ENCODE measurements at places on chromosomes 7 and 10.

DNA sequence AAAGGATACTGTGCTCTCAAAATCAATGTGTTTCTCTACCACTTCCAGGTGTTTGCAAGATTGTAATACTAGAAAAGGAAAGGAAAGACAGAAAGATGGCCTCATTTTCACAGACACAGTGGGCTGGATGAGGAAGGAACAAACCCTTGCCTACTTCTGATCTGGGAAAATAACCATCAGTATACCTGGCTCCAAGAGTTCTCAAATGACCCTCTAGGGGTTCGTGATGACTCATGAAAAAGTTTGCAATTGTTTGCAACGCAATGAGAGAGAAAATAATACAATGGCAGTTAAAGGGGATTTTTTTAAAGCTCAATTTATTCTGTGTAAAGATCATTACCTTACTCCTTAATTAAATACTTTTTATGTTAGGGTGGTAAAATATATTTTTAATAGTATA, 197.6 kb upstream of the INHBA start:
- no peak for DNase-seq

DNA sequence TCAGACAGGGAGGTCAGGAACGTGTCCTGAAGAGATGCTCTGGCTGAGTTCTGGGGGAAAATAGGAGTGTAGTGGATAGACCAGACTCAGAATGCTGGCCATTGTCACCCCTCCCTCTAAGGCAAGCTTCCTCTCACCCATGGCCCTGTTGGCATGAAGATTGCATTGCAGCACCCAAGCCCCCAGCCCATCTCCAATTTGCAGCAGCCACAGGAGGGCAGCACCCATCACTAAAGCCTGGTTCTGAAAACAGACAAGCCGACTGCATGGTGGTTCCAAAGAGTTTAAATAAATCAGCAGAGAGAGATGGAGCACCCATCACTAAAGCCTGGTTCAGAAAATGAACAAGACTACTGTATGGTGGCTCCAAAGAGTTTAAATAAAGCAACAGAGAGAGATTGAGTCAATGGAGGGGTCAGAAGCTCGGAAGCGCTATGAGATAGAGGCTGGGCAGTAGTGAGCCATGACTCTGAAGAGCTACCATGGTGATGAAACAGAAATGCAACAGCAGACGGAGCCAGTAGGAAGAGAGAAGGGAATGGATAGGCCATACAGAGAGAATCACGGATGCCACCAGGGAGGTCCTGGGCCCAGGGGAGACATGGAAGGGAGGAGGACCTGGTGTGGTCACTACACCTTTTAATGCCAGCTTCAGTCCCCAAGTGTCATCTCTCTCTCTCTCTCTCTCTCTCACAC, 237.9 kb upstream of the MYO3A start:
- no peak for DNase-seq

DNA sequence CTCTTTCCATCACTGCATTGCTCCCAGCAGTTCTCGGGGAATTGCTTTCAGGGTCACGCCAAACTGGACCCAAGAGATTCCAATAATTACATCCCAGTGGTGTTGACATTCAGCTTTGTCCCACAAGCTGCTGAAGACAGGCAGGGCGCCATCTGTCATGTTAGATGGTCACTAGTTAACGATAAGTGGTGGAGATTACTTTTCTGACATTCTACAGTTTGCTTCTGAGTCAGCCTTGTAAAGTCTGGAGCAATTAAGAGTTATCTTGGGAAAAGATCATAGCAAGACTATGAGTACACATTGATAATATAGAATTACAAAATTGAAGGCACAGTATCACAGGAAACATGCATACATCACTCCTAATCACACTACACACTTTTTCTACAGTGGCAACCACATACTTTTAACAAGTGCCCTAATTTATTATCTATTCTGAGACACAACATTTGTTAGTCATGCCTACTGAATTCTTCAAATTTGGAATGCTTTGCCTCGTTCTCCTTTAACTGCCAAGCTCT, 41.9 kb downstream of the SEMA3C start:
- DNase-seq: no peak

GRCh38 chr7:26279405-26279804, 12.3 kb upstream of the SNX10 start:
- no peak for DNase-seq

DNA sequence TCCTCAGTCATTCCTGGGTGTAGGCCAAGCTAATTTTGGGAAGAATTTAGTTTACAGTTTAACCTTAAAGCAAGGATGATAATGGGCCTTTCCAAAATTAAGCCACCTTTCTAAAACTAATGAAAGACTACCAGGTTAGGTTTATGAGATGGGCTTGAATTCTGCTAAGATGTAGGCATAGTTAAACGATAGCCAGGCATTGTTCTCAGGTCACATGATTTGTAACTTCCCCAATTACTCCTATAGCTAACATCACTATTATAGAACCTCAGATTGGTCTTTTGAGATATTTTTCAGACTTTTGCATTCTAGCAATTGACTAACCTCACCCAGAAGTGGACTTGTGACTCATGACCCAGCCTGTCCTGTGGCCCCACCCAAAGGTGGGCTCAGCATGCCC, 7.0 kb upstream of the NUB1 start:
- no peak for DNase-seq

- no peak for DNase-seq
Observed at GRCh38 chr7:27240015-27240731, 2.4 kb upstream of the EVX1 start.

DNA sequence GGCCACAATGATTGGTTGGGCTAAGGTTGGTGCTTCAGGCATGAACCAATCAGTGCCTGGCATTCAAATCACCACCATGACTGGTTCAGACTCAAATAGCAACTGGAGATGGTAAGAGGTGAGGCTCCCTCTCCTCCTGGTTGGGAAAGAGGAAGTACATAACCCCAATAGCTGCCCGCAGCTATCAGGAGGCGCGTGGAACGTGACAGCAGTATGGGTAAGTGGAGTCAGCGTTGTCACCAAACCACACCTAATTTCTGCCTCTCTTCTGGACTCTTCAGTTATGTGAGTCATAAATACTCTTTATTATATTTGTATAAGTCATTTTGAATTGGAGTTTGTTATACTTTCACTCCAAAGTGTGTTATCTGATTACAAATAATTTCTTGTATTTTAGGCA, 17.9 kb upstream of the ITGA8 start:
- DNase-seq: peak; percentile 48

DNA sequence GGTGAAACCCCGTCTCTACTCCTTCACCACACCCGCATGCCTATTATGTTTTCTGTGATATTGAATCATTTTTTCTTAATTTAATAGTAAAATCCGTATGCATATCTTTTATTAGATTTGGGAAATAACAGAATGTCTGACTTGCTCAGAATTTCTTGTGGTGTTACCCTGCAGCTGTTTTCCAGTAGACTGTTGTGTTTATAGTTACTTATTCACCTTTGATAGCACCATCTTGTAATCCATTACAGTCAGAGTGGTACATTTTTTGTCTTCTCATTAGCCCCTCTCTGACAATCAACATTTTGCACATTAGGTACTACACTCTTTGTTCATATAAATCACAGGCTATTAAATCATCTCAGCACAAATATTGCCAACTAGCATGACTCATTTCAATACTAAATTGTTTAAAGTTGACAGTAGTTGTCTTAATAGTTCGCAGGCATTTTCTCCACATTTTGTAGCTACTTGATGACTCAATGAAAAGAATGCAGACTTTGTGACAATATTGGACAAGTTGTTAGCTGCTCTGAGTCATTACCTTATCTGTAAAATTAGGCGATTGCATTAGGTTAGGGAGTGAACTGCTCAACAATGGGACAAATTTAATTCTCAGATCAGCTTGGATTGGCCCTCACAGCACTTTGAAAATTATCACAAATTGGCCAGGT, 17.8 kb upstream of the SLC16A12 start:
- no peak for DNase-seq

DNA sequence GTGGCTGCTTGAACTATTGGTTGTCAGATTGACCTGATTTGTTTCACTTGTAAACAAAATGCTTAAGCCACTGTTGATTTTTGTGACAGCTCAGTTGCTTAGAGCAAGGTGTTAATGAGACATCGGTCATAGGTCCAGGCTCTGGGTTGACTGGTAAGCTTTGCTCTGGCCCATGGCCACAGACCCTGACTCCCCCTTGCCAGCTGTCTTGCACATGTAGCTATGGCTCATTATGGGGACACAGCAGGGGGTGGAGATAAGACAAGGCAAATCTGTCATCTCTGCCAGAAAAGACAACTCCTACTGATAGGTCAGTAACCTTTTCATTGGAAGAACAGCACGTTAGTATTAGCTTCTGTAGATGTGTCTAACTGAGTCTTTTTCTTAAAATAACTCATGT, 95.3 kb downstream of the KAT6B start:
- no peak for DNase-seq

- peak; percentile 61 for DNase-seq
Observed at GRCh38 chr10:688312-689120, 952 bp downstream of the DIP2C start.

- DNase-seq: no peak
Observed at GRCh38 chr10:78458983-78459638, 425.4 kb downstream of the RPS24 start.

- DNase-seq: no peak
Observed at GRCh38 chr10:128125416-128125943, 743 bp downstream of the MKI67 start.

- DNase-seq: no peak
Observed at GRCh38 chr7:17467386-17467945, 169.0 kb downstream of the AHR start.

- DNase-seq: no peak
Observed at GRCh38 chr7:38052786-38053185, 125.3 kb upstream of the STARD3NL start.

DNA sequence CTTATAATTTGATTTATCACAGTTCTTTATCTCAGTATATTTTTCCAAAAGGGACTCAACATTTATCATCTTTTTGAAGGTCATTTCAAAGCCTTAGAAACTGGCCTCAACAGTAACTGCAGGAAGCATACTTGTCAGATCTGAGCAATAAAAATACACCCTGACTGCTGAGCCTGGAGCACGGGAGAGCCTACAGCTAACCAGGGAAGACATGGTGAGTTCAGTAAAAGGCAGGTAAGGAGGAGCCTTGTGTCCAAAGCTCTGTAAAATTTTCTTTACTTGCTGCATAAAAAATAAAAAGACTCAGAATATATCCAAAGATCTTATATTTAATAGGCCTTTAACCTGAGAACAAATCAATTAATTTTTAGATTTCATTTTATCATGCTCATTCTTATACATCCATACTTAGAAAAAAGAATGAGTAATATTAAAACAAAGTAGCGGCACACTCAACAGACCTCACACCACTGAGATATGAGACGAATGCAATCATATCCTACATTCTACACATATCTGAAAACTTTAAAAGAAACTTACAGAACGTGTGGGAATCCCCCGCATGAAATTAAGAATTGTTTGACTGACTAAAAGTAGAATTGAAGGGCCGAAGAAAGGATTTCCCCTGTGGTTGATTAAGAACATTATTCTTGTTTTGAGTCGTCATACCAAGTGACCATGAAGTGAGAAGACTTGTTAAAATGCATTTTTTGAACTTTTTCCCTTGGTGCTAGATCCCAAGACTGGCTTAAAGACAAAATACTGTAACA, 296.4 kb upstream of the MKLN1 start:
- no peak for DNase-seq

DNA sequence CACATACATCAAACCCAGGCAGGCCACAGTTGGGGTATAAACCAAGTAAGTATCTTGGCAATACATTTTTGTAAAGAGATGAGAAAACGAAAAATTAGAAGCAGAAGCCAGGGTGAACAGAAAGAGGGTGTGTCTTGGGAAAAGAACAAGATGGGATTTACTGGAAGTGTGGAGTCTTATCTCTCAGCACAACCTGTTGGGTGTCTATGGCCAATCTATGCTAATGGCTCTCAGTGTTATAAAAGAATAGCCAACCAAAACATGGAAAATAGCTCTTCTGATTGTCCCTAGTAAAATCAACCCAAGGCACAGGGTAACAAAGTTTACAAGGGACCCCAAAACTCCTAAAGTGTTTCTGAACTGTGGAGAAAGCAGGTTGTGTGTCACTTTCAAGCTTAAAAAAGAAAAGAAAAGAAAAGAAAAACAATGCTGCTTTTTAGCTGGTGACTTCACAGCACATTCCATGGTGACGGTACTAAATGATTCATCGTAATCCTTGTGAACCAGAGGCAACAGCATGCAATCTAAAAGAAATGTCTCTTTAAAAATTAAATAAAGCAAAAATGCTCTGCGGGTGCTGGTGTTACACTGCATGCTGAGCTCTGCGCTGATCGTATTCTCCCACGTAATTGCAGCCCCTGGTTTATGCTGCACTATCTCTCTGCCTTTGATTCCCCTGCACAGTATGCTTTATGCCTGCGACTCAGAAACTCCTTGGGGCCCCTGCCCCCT, 100.8 kb downstream of the C10orf90 start:
- DNase-seq: no peak

- no peak for DNase-seq
Observed at GRCh38 chr7:130218806-130219620, 11.4 kb downstream of the SSMEM1 start.

- no peak for DNase-seq
Observed at GRCh38 chr7:27912751-27913150, 172.8 kb downstream of the TAX1BP1 start.

DNA sequence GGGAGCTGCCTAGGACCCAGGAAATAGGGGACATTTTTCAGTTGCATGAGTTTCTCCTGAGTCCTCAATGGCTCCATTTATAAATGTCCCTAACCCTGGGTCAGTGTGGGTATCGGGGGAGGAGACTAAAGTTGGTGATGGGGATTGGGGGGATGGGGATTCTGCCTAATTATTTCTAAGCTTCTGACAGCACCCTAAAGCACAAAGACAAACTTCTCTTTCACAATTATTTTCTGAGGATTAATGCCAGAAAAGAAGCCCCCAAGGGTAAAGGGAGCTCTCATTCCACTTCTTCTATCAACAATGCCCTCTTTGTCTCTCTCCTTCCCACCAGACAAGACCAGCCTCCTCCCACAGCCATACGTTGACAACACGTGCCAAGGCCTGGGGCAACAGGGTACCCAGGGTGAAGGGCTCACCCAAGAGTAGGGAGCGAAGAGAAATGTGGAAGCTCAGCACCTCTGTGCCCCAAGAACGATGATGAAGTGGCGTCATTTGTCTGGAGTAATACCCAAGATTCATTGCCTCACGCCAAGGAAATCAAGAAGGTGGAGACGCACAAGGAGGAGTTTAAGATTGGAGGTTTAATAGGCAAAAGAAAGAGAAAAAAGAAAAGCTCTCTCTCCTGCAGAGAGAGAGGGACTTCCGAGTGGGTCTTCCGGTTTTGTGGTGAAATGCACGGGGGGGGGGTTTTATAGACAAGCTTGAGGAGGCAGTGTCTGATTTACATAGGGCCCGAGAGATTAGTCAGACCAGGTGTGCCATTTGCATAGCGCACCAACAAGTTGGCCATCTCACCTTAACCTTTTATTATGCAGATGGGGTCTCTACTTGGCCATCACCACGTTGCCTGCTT, 14.4 kb upstream of the GJC3 start:
- DNase-seq: no peak

Measured in right hindlimb (tissue), 1 donor.